Fibroblast of skin of right quadriceps (primary cell): ENCODE measurements at places on chromosomes 4 and X.

- DNase-seq = no peak
Observed at GRCh38 chr4:152581536-152582160, 45.8 kb upstream of the FBXW7 start.

DNA sequence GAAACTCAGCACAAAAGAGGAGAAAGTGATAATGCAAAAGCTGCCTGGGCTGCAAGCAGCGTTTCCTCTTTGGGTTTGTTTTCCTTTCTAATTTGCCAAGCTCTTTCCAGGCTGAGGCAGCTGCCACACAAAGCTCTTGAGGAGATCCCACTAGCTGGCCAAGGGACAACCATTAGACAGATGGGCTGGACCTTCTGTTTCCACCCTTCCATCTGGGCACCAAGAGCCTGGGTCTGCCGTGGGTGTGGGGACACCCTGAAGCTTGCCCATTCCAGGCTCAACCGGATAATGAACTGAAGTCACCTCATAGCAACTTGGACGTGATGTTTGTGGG lies 194.6 kb upstream of the C1QTNF7 start:
- DNase-seq = no peak

DNA sequence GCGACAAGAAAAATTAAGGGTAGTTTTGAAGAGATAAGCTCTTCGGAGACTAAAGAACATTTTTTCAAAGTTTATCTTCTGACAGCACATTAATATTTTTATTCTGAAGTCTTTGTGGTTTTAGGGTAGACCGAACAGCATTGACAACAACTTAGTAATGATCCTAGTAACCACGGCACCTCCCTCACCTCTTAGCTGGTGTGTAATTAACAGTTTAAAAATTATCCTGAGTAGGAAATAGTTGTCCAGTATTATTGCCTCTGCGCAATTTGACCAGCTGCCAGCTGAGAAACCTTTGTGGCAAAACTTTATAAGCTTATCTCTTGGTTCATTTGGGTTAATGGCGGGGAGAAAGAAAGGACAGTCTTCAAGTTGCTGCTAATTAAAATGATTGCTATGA lies 213.6 kb downstream of the CBLL2 start:
- no peak for DNase-seq

DNA sequence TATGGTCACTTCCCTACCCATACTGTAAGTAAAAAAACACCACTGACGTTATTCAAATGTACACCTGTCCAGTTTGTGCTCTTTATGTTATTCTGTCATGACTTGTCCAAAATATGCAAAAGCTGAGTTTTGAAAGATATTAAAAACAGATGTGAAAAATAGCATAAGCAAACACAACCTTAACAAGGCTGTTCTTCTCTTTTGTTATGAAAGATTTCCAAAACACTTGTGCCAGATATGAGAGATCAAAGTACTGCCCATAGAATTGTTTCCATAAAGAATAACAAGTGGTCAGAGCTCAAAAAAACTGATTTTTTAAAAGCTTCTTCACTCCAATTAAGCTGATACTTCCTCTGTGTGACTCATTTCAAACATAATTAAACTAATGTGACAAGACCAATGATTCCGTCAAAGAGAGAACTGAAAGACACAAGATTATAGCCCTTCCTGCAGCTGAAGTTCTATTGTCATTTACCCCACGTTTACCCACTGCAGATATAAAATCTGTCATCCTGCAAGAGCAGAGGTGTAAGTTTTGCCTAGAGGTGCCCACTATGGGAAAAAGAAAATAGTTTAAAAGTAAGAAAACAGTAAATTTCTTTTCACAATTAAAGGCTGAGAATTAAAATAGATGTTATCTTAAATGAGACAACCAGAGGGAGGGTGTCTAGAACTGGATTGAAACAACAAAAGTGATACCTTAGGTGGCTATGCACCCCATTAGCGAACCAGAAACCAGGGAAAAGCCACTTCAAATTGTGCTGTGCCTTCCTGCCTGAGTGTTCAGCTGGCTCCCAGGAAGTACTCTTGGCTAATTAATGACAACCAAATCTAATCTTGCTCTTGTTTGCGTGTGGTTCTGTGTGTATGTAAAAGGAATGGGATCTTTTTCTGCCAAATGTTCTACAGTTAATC lies 30.1 kb downstream of the RASSF6 start:
- DNase-seq = peak; percentile 1

DNA sequence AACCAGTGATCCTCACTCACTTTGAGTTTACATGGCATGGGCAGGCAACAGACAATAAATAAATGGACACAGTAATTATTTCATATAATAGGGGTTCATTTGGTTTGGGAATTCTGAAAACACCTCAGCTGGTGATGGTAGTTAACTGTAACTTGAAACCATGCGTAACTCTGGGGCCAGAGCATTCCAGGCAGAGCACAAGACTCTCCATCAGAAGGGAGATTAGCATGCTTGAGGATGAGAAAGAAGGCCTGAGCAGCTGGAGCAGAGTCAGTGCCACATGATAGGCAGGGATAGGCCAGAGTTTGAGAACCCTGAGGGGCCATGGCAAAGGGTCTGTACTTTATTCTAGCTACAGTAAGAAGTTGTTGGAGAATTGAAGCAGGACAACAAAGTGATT lies 56.3 kb upstream of the CXCL8 start:
- no peak for DNase-seq

GRCh38 chrX:136867096-136867491 lies 13.4 kb downstream of the RBMX start:
- DNase-seq = no peak

- DNase-seq = peak; percentile 36
Observed at GRCh38 chr4:83109480-83110222, 4.9 kb downstream of the PLAC8 start.

GRCh38 chrX:15674514-15674840 lies 9.9 kb upstream of the CLTRN start:
- no peak for DNase-seq

DNA sequence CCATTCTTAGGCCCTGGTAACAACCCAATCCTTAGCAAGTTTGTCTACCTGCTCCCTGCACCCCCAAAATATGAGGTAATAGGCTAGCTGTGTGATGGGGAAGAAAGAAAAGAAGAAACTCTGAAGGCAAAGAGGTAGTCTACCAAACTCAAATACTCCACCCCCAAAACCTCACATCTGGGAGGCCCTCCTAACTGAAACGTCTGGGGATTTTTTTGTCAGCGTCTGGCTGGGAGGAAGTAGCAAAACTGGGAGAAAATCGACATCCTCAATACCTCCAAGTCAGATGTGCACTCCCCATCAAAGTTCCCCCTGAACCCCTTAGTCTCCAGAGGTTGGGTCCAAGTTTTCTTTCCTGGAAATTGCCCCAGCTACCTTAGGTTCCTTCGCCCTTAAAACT lies 1.0 kb downstream of the LAMP2 start:
- DNase-seq = no peak

- DNase-seq = peak; percentile 74
Observed at GRCh38 chrX:65601530-65602220, 65.8 kb upstream of the MSN start.

DNA sequence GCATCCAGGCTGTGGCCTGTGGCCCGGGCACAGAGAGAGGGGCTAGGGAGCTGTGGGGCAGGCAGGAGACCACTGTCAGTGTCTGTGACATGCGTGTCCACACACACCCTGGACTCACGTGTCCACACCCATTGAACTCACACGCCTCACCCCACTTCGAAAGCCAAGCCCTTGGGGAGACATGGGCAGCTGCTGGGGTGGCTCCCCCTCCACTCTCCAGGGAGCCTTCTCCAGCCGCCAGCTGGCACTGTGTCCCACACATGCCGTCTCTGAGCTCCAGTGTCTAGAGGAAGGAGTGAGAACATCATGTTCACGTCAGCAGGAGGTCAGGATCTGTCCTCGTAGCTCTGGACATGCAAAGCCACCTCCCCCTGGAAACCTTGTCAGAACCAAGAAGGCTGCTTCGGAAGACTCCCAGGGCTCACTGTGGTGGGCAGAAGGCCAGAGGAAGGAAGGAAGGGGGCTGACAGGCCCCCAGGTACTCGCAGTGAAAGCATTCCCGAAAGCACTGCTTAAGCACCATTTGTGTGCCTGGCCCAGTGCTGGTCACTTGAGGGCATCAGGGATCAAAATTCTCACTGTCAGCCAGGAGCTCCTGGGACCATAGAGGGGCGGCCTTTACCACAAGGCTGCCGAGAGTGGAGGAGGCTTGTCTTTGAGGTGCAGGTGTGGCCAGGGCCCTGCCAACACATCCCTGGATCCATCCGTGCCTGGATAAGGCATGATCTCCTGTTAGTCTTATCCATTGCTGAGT lies 61.4 kb downstream of the HTRA3 start:
- no peak for DNase-seq

- peak; percentile 9 for DNase-seq
Observed at GRCh38 chr4:158823461-158823873, 54.6 kb downstream of the FNIP2 start.

- DNase-seq = no peak
Observed at GRCh38 chr4:41446981-41447725, 90.8 kb upstream of the LIMCH1 start.
